Endothelial cell of umbilical vein (primary cell): ENCODE measurements at places on chromosomes 6 and 20. TPM values are rescaled to one million over a fixed set of nuclear protein-coding genes. Genes with fewer than 3 reads are reported as not detected.

DNA sequence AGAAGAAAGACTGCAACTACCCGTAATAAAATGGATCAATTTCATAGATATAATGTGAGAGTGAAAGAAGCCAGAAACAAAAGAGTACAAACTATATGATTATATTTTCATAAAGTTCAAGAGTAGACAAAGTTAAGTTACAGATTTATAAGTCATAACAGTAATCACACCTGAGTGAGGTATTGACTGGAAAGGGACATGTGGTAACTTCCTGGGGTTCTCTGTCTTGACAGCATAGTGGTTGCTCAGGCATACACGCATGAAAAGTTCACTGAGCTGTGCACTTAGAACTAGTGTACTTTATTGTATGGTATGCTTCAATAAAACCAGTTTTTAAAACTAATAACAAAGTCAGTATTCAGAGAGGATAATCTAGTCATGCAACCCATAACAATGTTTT, 653.6 kb downstream of the EPM2A start:
- DNase-seq, result no peak
- no peak overlapping the region for H3K27ac ChIP-seq
- no peaks in the 10 kb centered on the region for H3K4me1 ChIP-seq
- peaks cover 2% of the 10 kb centered on the region for H3K27me3 ChIP-seq
- no peak overlapping the region for H3K4me3 ChIP-seq

- H3K36me3 ChIP-seq, result no peaks in the 10 kb centered on the region
- H3K4me1 ChIP-seq, result peaks cover 10% of the 10 kb centered on the region
- H3K4me3 ChIP-seq, result no peak overlapping the region
- peak; percentile 60 for DNase-seq
Measured at GRCh38 chr6:54419885-54420284, 111.6 kb downstream of the TINAG start.

DNA sequence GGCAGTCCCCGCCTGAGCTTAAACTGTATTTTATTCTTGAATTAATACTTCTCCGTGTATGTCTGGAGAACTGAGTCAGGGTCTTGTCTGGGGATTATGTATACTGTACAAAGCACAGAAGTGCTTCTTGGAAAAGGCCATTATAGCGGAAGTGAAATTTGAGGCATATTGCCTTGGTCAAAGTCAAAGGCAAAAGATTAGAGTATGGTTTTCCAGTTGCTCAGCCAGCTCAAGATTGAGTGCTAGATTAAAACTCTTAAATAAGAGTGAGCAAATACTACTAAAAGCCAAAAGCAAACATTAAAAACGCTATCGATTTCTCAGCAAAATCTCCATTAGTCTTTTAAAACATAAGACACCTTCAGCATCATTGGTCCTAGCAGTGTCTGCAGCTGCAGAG, 207.7 kb upstream of the MAN1A1 start:
- H3K27ac ChIP-seq, result no peak overlapping the region
- no peaks in the 10 kb centered on the region for H3K4me1 ChIP-seq
- H3K27me3 ChIP-seq, result no peaks in the 10 kb centered on the region
- no peak overlapping the region for H3K4me3 ChIP-seq
- no peaks in the 10 kb centered on the region for H3K36me3 ChIP-seq

GRCh38 chr20:57967364-57967763, 257.5 kb upstream of the PMEPA1 start:
- H3K4me3 ChIP-seq, result no peak overlapping the region
- H3K4me1 ChIP-seq, result no peaks in the 10 kb centered on the region
- H3K27me3 ChIP-seq, result no peaks in the 10 kb centered on the region
- H3K27ac ChIP-seq, result no peak overlapping the region
- no peaks in the 10 kb centered on the region for H3K36me3 ChIP-seq
- DNase-seq, result no peak

SLC26A8 gene
- not detected in 2 replicates for total RNA-seq

DNA sequence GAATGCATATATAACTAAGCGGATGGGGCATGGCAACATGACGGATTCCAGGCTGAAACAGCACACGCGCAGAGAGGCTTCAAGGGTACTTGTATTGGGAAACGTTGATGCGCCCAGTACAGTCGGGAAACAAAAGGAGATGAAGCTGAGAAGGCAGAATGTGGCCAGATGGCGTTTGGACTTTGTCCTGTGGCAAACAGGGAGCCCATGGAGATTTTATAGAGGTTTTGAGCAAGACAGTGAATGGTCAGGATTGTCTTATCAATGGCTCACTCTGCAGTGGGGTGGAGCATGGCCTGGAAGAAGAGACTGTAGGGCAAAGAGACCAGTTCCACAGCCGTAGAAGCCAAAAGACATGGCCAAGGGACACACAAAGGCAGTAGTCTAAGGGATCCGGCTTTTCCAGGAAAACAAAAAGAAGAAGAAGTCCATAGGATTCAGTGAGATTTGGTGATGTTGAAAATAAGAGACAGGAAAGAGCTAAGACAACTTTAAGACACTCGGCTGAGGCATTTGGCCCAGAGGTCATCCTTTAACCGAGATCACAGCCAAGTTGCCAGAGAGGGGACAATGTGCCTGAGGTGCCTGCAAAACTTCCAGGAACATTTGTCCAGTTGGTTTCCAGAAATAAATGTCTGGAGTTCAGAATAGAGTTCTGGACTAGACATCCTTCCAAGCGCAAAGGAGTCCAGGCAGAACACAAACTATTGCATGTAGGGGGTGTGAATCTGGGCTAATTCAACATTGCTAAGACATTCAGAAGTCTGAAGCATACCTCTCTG, 123.0 kb upstream of the RREB1 start:
- no peaks in the 10 kb centered on the region for H3K36me3 ChIP-seq
- DNase-seq, result no peak
- H3K4me3 ChIP-seq, result no peak overlapping the region
- no peaks in the 10 kb centered on the region for H3K4me1 ChIP-seq

GRCh38 chr6:19160081-19160730, 677.0 kb upstream of the ID4 start:
- no peak overlapping the region for H3K27ac ChIP-seq
- no peak for DNase-seq
- H3K27me3 ChIP-seq, result no peaks in the 10 kb centered on the region
- no peaks in the 10 kb centered on the region for H3K36me3 ChIP-seq
- H3K4me3 ChIP-seq, result no peak overlapping the region

PNPLA1 gene
- total RNA-seq, result not detected in 2 replicates

GRCh38 chr6:37502703-37503291, 3.1 kb upstream of the CCDC167 start:
- no peak overlapping the region for H3K4me3 ChIP-seq
- peaks cover 17% of the 10 kb centered on the region for H3K27me3 ChIP-seq
- DNase-seq, result no peak
- no peak overlapping the region for H3K27ac ChIP-seq

GRCh38 chr20:60759651-60760050, 492.4 kb upstream of the CDH4 start:
- no peaks in the 10 kb centered on the region for H3K4me1 ChIP-seq
- H3K27me3 ChIP-seq, result no peaks in the 10 kb centered on the region
- no peak overlapping the region for H3K27ac ChIP-seq

DNA sequence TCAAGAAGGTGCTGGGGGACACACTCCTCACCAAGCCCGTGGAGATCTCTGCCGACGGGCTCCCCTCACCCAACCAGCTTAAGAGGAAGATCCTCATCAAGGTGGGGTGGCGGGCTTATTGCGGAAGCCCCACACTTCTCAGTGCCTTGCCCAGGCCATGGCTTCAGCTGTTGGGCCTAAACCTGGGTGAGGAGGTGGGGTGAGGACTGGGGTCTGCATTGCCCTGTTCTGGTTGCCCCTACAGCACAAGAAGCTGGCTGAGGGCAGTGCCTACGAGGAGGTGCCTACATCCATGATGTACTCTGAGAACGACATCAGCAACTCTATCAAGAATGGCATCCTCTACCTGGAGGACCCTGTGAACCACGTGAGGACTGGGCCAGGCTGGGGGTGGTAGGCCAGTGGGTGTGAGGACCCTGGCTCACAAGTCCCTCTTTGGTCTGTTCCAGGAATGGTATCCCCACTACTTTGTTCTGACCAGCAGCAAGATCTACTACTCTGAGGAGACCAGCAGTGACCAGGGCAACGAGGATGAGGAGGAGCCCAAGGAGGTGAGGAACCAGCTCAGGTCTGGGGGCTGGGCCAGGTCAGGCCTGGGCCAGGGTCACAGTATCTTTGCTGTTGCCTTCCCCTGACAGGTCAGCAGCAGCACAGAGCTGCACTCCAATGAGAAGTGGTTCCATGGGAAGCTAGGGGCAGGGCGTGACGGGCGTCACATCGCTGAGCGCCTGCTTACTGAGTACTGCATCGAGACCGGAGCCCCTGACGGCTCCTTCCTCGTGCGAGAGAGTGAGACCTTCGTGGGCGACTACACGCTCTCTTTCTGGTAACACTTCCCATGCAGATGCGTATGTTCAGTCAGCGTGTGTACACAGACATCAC, 27.9 kb downstream of the PLCG1 start:
- H3K27ac ChIP-seq, result no peak overlapping the region
- DNase-seq, result no peak
- H3K36me3 ChIP-seq, result peaks cover 31% of the 10 kb centered on the region
- H3K27me3 ChIP-seq, result no peaks in the 10 kb centered on the region
- no peaks in the 10 kb centered on the region for H3K4me1 ChIP-seq
- H3K4me3 ChIP-seq, result no peak overlapping the region

DNA sequence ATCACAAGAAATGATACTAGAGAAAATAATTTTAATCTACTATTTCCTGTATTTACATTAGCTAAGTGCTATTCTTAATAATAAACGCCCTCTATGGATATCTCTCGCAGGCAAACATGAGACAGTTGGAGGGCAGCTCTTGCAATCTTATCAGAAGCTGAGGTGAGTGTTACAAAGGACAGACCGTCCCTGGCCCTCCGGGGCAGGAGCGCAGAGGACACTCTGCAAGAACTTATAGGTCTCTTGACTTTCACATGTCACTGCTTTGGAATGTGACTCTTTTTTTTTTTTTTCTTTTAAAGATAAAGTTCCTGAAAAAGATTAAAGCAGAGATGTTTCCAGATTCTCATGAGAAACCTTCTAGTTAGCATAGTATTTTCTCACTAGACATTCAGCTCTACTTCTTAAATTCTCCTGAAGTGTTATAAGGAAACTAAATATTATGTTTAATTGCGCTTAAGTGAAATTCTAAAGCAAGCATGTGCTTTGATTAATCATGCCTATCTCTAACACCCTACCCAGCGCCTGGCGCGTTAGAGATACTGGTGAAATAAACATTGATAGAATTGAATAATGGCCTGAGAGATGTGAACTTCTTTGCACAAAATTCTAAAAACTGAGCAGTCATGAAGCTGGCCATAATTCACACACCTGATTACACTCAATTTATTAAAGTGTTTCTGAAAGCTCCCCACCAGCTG, 57.4 kb downstream of the SYTL3 start:
- H3K27ac ChIP-seq, result no peak overlapping the region
- H3K4me1 ChIP-seq, result peaks cover 23% of the 10 kb centered on the region
- no peak overlapping the region for H3K4me3 ChIP-seq
- DNase-seq, result peak; percentile 59

DNA sequence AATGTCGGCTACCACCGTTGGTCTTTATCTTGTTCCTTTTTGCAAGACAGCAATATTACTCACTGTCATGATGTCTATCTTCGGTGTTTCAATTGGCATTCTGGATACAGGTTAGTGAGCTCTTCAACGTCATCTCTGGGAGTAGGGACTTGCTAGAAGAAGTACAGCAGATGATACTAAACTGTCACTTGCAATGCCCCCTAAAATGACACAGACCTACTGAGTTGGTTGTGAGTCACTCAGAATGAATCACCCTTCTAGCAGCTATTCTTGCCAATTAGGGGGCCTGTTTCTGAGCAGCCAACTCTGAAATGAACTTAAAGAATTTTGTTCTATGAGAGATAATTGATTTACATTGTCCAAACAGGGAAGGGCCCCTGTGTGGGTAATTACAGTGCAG, 176.5 kb downstream of the SLC16A10 start:
- peak; percentile 49 for DNase-seq
- H3K4me3 ChIP-seq, result no peak overlapping the region
- H3K4me1 ChIP-seq, result peaks cover 8% of the 10 kb centered on the region
- no peaks in the 10 kb centered on the region for H3K27me3 ChIP-seq

IRF4 gene
- total RNA-seq, result not detected in 2 replicates

- H3K4me1 ChIP-seq, result no peaks in the 10 kb centered on the region
- no peak overlapping the region for H3K4me3 ChIP-seq
- no peaks in the 10 kb centered on the region for H3K36me3 ChIP-seq
- no peak overlapping the region for H3K27ac ChIP-seq
- H3K27me3 ChIP-seq, result no peaks in the 10 kb centered on the region
Measured at GRCh38 chr6:73566954-73567591, 46.2 kb upstream of the EEF1A1 start.

DNA sequence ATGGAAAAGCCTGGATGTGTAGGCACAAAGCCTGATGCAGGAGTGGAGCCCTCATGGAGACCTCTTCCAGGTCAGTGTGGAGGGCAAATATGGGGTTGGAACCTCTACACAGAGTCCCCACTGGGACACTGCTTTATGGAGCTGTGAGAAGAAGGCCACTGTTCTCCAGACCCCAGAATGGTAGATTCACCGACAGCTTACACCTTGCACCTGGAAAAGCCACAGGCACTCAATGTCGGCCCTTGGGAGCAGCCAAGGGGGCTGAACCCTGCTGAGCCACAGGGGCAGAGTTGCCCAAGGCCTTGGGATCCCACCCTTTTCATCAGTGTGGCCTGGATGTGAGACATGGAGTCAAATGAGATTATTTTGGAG, 24.9 kb downstream of the NCR2 start:
- H3K4me1 ChIP-seq, result no peaks in the 10 kb centered on the region
- H3K36me3 ChIP-seq, result no peaks in the 10 kb centered on the region
- H3K27ac ChIP-seq, result no peak overlapping the region
- no peak for DNase-seq

GRCh38 chr6:159988983-159989454, 20.1 kb downstream of the IGF2R start:
- no peak overlapping the region for H3K27ac ChIP-seq
- peaks cover 2% of the 10 kb centered on the region for H3K36me3 ChIP-seq
- H3K4me1 ChIP-seq, result no peaks in the 10 kb centered on the region
- no peak overlapping the region for H3K4me3 ChIP-seq
- H3K27me3 ChIP-seq, result no peaks in the 10 kb centered on the region

- no peaks in the 10 kb centered on the region for H3K27me3 ChIP-seq
- H3K36me3 ChIP-seq, result no peaks in the 10 kb centered on the region
- H3K4me3 ChIP-seq, result no peak overlapping the region
- DNase-seq, result no peak
- H3K27ac ChIP-seq, result no peak overlapping the region
Measured at GRCh38 chr6:167750956-167751358, 75.8 kb upstream of the AFDN start.

GRCh38 chr20:52034581-52034980, 157.0 kb downstream of the ZFP64 start:
- H3K27me3 ChIP-seq, result no peaks in the 10 kb centered on the region
- H3K4me3 ChIP-seq, result no peak overlapping the region
- no peak for DNase-seq
- H3K36me3 ChIP-seq, result no peaks in the 10 kb centered on the region
- peaks cover 28% of the 10 kb centered on the region for H3K4me1 ChIP-seq

GRCh38 chr6:125267806-125268523, 33.8 kb downstream of the HDDC2 start:
- no peak overlapping the region for H3K4me3 ChIP-seq
- no peaks in the 10 kb centered on the region for H3K27me3 ChIP-seq
- no peaks in the 10 kb centered on the region for H3K36me3 ChIP-seq

- H3K27ac ChIP-seq, result no peak overlapping the region
- no peaks in the 10 kb centered on the region for H3K4me1 ChIP-seq
- no peak overlapping the region for H3K4me3 ChIP-seq
- peaks cover 2% of the 10 kb centered on the region for H3K27me3 ChIP-seq
- H3K36me3 ChIP-seq, result no peaks in the 10 kb centered on the region
- DNase-seq, result no peak
Measured at GRCh38 chr6:82740072-82740471, 325.6 kb downstream of the UBE3D start.
